Type B pancreatic cell (in vitro differentiated cells): ENCODE measurements at places on chromosomes 16 and 17.

GRCh38 chr16:79042886-79043285, 557.7 kb downstream of the MAF start:
- no peak for DNase-seq

DNA sequence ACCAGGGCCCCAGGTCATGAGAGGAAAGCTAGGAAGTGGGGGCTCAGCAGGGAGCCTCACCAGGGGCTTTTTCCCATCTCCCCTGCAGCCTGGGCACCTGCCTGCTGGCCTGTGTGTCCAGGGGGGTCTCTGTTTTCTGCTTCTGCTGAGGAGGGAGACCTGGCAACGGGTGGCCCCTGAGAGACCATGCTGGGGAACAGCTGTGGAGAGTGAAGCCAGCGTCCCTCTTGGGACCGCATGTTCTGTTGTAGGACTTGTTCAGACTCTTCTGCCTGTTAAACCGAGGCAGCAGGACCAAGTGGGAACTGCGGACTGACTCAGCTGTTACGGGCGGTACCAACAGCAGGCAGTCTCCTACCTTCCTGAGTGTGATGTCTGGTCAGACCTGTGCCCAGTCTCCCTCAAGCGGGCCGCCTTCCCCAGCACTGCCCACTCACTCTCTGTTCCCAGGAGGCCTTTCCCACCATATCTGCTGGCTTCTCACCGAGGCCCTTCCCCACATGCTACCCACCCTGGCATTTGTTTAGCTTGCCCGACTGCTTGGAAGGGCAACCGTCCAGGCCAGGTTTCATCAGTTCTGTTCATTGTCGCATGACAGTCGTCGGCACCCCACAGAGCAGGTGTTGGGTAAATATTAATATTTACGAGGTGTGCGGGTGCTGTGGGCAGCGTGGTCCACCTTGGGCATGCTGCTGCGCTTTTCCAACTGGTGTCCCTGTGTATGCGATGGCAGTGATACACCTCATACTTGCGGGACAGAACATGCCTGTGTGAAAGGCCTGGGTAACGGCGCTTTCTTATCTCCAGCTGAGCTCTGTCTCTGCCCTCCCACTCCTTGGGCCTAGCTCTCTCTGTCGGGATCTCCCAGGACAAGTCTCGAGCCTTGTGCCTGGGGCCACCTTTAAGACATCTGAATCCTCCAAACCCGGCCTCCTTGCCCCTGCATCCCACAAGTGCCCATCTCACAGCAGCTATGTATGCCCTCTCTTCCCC, 69.4 kb downstream of the MPRIP start:
- no peak for DNase-seq

DNA sequence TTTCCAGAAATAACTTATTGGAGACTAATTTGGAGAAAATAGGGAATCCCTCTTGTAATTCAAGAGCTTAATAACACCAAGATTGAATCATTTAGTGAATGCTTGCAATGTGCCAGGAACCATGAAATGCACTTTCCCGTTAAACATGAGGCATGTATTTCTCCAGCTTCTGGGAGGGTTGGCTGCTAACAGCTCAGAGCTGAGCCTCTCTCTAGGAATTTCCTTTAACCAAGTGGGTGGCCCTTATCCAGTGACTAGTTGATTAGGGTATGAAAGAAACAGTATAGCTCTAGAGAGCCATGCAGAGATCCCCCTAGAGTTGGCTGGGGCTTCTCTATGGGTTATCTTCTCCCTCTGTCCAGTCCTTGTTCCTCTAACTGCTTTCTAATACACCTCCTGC, 356.4 kb upstream of the GOT2 start:
- no peak for DNase-seq

DNA sequence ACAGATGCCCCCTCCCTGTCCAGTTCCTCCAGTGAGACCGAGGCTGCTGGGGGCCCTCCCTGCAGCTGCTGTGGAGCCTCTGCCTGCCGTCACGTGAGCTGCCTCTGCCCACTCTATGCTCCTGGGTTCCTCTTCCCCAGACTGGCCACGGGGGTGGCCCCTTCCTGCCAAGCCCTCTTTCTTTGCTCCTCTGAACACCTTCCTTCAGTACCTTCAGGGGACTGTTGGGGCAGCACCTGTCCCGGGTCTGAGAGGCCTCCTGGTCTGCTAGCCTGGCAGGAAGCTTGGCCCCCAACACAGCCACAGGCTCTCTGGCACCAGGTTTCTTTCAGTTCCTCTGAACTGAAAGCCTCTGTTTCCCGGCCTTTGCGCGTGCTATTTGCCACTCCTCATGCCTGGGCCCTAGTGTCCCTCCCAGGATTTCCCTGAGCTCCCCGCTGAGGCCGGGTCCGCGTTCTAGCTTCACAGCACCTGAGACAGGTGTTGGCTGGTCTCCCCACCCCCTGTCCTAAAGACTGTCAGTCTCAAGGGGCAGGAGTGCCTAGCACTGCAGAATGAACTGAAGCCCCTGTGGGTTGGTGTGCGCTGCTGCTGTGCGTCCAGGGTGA, 6.6 kb upstream of the ATP6V0C start:
- DNase-seq = no peak

DNA sequence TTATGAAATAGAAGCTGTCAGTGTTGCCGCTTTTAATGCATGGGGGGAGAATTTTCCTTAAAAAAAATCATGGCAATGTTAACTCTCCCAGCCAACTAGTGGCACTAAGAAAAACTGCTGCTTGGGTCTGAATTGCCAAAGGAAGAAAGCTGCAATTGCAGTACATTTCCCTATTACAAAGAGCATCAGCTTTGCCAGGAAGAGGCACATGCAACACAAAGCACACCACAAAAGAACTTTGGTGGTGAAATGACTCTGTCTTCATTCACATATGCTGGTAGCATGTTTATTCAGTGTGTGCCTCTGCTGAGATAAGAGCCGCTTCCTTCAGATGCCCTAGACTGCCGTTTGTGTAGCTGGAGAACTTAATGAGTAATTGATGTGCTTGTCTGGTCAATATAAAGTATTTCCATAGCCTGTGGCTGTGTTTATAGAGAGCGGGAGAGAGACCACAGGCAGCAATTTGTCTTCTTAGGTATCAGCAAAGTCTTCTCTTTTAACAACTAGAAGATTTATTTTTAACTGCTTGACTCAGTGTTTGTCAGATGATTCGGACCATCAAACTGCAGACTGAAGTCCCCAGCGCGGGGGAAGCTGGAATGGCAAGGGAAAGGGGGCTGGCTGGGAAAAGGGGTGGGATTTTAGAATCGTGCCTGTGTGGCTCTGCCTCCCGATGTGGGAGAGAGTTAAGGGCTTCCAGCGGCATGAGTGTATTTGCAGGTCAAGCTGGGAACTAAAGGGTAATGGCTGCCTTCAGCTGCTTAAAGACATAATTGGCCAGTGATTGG, 115.1 kb downstream of the MRTFB start:
- DNase-seq = no peak

DNA sequence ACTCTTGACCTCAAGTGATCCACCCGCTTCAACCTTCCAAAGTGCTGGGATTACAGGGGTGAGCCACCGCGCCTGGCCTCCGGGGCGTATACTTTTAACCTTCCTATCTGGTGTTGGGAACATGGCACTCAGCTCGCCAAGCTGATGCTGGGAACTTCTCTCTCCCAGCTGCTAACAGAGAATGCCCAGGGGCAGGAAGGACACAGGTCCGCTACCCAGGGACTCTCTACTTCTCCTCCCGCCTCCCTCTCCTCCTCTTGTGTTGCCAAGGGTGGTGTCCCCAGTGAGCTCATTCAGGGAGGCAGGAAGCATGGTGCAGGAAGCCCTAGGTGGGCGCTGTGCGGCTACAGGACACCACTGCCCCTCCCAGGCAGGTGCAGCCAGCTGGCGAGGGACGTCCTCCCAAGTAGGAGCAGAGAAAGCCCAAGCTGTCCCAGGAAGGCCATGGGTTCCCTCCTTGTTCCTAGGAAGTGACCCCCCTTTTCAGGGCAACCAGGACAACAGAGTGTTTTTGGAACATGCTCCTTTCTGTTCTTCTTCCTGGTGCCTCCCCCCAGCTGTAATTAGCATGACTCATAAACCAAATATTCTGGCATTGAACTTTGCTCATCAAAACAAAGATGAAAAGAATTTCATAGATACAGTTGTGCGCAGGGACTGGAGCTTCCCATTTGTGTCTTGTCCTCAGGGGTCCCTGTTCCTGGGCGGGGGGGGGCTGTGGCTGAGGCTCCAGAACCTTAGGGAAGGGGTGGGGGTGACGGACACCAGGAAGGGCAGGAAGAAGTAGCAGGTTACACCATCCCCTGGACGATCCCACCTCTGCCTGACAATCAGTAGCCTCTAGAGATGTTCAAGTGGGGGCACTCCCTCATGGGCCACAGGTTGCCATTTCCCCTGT, 2.7 kb downstream of the C1QTNF1 start:
- DNase-seq = no peak

GRCh38 chr17:73419051-73419450, 107.2 kb upstream of the CDC42EP4 start:
- no peak for DNase-seq

DNA sequence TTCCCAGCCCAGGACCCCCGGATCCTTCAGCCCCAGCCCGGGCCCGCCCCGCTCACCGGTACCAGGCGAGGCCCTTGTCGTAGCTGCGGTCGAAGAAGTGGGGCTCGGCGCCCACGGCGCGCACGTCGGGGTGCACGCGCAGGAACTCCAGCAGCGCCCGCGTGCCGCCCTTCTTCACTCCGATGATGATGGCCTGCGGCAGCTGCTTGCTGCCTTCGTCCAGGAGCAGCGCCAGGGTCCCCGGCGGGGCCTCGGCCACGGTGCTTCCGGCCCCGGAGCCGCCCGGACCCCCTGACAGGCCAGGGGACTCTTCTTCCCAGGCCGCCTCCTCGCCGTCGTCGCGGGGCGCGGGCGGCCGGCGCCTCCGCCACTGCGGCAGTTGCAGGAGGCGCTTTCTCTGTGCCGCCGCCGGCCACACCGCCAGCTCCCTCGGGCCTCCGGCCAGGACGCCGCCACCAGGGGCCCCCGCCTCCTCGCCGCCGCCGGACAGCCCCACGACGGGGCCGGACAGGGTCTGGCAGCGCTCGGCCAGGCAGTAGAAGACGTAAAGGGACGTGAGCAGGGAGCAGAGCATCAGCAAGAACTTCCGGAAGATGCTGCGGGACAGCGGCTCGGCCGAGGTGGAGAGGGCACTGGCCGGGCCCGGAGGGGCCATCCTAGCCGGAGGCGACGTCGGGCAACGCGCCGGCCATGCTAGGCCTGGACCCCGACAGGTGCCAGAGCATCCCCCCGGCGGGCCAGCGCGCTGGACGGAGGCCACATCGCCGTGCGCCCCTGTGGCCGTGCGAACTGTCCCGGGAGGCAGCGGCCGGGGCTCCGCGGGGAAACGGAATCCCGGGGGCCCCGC, 1.0 kb downstream of the HS3ST3A1 start:
- DNase-seq = no peak

DNA sequence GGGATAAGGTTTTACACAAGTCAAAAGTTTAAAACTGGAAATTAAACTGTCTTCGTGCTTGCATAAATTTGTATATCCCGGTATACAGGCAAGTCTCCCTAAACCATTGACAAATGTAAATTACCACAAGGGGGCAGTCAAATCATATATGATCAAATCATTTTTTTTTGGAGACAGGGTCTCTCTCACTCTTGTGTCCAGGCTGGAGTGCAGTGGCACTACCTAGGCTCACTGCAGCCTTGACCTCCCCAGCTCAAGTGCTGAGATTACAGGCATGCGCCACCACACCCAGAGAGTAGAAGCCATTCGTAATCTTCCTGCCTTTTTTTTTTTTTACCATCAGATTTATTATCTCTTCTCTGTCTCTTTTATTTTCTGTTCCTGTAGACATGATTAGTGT, 18.5 kb downstream of the TOP2A start:
- no peak for DNase-seq

DNA sequence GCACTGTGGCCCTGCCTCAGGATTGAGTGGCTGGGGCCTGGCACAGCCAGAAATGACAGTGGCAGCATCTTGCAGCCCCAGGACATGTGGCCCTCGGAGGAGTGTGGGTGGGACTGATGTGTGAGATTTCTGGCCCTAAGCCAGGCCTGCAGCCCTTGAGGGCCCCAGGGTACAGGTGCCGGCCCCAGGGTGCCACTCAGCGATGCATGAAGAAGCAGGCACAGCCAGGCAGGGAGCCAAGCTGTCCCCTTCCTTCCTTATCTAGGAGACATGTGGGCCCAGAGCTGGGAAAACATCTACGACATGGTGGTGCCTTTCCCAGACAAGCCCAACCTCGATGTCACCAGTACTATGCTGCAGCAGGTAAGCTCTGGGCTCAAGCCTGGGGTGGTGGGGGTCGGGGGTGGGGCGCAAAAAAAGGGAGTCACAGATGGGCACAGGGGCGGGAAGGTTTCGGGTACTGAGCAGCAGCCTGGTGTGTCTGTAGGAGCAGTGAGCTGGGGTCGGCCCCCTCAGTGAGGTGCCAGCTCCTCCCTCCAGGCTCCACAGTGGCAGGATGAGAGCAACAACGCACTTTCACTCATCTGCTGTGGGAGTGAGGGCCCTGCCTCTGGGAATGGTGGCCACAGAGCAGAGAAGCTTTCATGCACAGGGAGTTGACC, 4.1 kb downstream of the ACE start:
- DNase-seq = no peak

DNA sequence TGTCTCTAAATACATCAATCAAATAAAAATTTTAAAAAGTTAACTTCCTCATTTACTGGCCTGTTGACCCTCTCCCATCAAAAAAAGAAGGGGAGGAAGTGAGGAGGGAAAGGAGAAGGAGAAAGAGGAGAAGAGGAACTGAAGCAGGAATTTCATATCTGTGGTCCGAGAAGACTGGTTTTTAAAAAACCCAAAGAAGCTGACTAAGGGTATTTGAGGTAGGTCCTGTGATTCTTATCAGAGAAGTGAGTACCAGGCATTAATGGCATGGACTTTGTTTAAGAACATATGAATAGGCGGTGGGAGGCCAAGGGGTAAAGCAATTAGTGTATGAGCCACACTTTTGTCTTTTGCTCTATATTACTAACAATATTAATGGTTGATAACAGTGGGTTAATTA, 2.0 kb downstream of the SLC46A1 start:
- no peak for DNase-seq

- DNase-seq = no peak
Observed at GRCh38 chr16:27363797-27364196, 38.2 kb upstream of the IL21R start.

DNA sequence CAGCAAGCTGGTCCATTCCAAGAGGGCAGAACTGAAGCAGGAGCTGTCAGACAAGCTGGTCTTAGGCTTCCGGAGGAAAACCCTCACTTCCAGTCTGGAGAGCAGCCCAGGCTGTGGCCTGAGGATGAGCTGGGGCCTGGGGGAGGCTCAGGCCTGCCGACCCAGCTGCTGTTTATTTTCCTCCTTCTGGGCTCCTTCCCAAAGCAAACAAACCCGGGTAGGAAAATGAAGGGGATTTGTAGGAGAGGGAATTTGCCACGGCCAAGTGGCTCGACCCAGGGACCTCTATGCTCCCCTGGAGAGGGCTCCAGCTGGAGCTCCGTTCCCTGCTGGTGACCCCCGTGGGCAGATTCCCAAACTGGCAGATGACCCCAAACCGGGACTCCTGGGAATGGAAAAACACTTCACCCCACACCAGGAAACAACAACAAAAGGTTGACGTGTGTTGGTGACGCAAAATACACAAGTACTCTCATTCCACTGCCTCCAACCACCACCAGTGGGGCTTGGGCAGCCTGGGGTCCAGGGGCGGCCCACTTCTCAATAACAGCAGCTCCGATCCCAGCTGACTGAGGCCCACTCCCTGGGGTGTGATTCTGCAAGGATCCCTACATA, 8.8 kb downstream of the JUP start:
- no peak for DNase-seq

- no peak for DNase-seq
Observed at GRCh38 chr17:77316651-77317050, 175.9 kb downstream of the SEC14L1 start.
